ENCODE measurements at places on chromosomes 16 and 17. TPM values are rescaled to one million over a fixed set of nuclear protein-coding genes. Genes with fewer than 3 reads are reported as not detected.

Gene CMTM2
- total RNA-seq, result 0.65 TPM

Gene PRAC2
- not detected for total RNA-seq

Gene MYH2
- total RNA-seq, result not detected

Gene HSD17B1
- total RNA-seq, result 0.90 TPM

Gene SSTR5
- total RNA-seq, result not detected

Gene ZNF688
- total RNA-seq, result 13.1 TPM

Gene CACNG1
- not detected for total RNA-seq

Gene TEX14
- 0.28 TPM for total RNA-seq

Gene INTS2
- total RNA-seq, result 17.5 TPM

Gene UBFD1
- total RNA-seq, result 95.8 TPM

Gene MYH1
- total RNA-seq, result not detected

Gene CDC42EP4
- 48.4 TPM for total RNA-seq

Gene PYY
- total RNA-seq, result not detected

Gene RAMP2
- total RNA-seq, result not detected

Gene CDH3
- 70.3 TPM for total RNA-seq

Gene IRX6
- not detected for total RNA-seq

Gene UMOD
- not detected for total RNA-seq

Gene ITGAX
- total RNA-seq, result 1.2 TPM

Gene TNFRSF13B
- total RNA-seq, result not detected

Gene HES7
- 2.6 TPM for total RNA-seq

Gene C17orf58
- total RNA-seq, result 15.5 TPM

Gene TOX3
- not detected for total RNA-seq

Gene ZNF750
- 0.35 TPM for total RNA-seq

Gene SPATA22
- total RNA-seq, result not detected

Gene CCL14
- total RNA-seq, result not detected

Gene TEX19
- 0.24 TPM for total RNA-seq

Gene PLK1
- total RNA-seq, result 169 TPM

Gene WDR90
- 126 TPM for total RNA-seq

Gene MARVELD3
- 28.5 TPM for total RNA-seq

Gene MRC2
- total RNA-seq, result 1.0 TPM

Gene ANKFN1
- total RNA-seq, result not detected

Gene CIBAR2
- total RNA-seq, result not detected

Gene CASKIN1
- 2.1 TPM for total RNA-seq

Gene AOC3
- total RNA-seq, result 2.8 TPM

Gene SMIM5
- total RNA-seq, result 0.31 TPM

Gene MYO15B
- 53.5 TPM for total RNA-seq

Gene RAB34
- 174 TPM for total RNA-seq

Gene PRAC1
- not detected for total RNA-seq

Gene GPS1
- 121 TPM for total RNA-seq

Gene EMC8
- 44.0 TPM for total RNA-seq

Gene SCARF1
- 2.7 TPM for total RNA-seq

Gene FSCN2
- total RNA-seq, result 4.3 TPM

Gene NSRP1
- 34.3 TPM for total RNA-seq

Gene SDK2
- 0.04 TPM for total RNA-seq

Gene ERAL1
- total RNA-seq, result 47.1 TPM

Gene TBC1D24
- 30.0 TPM for total RNA-seq

Measured in PC-9 (cell line).